ENCODE measurements at places on chromosomes 12 and 14.
A peak's percentile ranks its signal among the peaks of the same experiment; 100 is the strongest.

DNA sequence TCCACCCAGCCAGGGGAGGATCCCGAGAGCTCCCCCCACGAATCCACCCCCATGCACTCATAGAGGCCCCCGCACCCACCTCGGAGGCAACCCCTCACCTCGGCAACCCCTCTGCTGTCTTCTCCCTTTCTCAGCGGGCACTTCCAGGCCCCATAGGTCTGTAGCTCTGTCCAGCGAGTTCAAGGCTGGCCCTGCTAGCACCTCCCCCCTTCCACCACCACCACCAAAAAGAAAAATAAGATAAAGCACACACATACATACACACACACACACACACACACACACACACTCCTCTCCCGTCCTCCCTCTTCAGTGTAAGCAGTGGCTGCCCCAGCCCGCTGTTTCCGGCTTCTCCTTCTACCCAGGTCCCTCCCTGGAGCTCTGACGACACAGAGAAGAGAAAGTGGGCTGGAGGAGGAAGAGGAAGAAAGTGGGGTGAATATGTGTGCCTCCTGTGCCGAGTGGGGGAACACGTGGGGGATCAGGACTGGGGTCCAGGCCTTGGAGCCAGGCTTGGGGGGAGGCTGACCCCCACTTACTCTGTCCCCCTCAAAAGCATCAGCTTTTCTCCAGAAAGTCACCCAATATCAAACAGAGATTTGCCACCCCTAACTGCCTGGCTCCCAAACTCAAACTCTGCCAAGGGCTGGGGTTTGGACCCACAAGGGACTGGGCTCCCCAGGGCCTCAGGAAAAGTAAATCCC, at the start of gene STAT6:
Gene STAT6, minus strand, starts transcription at position 332 of the 704 bp plus-strand sequence. CDS start 3,084 bp downstream, outside the sequence.
- DNase-seq, result no peak

- no peak for DNase-seq
Measured at GRCh38 chr14:73796893-73797542, 54.6 kb upstream of the PTGR2 start.

- no peak for DNase-seq
Measured at GRCh38 chr14:24389226-24389848, 9.5 kb upstream of the NYNRIN start.

- no peak for DNase-seq
Measured at GRCh38 chr12:130666645-130667044, 49.5 kb downstream of the RIMBP2 start.

DNA sequence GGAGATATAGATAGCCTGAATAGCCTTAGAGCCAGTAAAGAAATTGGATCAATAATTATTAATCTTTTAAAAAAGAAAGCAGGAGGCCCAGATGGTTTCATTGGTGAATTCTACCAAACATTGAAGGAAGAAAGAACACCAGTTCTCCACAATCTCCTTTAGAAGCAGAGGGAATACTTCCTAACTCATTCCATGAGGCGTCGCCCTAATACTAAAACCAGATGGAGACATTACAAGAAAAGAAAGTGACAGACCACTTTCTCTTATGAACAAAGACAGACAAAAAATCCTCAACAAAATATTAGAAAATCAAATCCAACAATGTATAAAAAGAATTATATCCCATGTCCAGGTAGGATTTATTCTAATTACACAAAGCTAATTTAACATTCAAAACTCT, 362.6 kb downstream of the BCAT1 start:
- no peak for DNase-seq

GRCh38 chr14:22466491-22466890, 122.5 kb downstream of the DAD1 start:
- DNase-seq, result no peak

DNA sequence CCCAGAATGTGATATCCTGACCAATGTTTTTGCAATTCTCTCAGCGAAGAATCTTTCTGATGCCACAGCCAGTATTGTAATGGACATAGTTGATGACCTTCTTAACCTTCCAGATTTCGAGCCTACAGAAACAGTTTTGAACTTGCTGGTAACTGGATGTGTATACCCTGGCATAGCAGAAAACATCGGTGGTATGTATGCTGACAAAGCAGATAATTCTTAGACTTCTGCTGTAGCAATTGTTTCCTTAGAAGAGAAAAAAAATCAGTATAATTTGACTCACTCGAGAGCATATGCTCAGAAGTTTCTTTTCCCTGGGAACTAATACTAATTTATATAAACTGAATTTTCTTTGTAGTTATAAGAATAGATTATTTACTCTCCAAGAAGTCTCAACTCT, 58.2 kb downstream of the UTP20 start:
- DNase-seq, result no peak

GRCh38 chr14:95294834-95295599, 24.7 kb downstream of the CLMN start:
- no peak for DNase-seq

DNA sequence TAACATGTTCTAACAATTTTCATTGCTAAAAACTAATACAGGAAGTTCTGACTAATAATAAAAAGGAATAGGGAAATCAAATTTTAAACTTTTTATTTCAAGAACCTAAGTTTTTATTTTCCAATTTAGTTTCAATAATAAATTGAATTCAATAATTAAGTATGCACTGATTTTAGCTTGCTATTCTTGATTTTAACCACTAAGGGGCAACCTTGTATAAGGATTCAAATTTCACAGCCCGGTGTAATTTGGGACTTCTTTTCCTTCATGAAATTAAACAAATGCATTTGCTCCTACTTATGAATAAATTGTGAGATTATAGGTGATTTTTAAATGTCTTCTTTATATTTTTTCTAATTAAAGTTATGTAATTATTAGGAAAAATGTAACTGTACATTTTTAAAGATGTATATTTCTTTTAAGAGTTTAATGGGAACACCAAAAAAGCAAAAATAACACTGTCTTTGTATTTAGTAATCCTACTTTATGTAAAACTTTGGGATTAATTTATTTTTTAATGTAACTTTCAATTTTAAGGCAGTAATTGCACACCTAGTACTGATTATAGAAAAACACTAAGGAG, 241.4 kb upstream of the PDZRN4 start:
- no peak for DNase-seq

- peak; percentile 22 for DNase-seq
Measured at GRCh38 chr14:97177016-97177415, 379.8 kb downstream of the VRK1 start.

DNA sequence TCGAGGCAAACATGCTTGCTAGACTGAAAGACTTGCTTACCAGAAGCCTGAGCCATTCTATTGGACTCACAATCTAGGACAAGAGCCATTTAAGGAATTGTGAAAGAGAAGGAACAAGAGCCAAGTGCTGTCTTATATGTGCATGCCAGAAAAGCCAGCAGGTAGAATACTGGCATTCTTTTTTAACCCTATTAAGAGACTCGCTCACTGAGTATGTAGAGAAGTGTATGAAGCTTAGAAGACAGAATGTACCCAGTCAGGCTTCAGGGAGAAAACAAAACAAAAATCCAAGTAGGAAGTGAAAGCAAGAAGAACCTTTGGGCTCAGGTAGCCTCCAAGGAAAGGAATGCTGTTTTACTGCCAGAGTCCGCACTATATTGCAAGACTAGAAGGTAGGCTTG, 65.9 kb downstream of the DCAF5 start:
- DNase-seq, result no peak

DNA sequence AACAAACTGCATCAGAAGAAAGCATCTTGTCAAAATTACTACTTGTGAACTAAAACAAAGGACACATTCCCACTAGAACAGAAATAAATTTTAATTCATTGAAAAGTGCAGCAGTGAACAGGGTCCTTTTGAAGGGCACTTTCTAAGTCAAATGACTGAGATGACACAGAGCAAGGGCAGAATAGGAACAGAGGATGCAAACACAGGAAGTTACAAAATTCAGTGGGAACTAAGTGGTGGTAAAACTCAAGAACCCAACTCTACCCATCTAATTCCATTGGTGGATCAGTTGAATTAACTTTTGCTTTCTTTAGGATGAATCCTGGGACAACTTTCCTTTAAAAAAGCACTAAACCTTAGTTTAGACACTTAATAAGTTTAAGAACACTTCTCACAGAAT, 45.8 kb downstream of the GNS start:
- DNase-seq, result no peak

DNA sequence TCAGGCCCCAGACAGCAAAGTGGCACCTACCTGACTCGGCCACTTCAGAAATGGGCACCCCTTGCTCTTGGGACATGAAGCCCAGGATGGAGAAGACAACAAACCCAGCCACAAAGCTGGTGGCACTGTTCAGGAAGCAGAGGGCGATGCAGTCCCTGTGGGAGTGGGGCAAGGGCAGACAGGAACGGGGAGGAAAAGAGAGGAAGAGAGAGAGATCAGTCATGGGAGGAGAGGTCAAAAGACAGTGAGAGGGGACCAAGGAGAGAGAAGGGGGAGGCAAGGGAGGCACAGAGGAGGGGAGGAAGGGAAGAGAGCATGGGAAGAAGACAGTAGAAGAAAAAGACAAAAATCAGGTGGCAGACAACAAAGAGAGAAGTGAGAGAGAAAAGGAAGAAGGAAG, 16.6 kb downstream of the SLC6A12 start:
- no peak for DNase-seq

GRCh38 chr12:64352181-64352580, 38.4 kb downstream of the C12orf56 start:
- no peak for DNase-seq

- no peak for DNase-seq
Measured at GRCh38 chr14:101623685-101624444, 62.6 kb downstream of the DIO3 start.

DNA sequence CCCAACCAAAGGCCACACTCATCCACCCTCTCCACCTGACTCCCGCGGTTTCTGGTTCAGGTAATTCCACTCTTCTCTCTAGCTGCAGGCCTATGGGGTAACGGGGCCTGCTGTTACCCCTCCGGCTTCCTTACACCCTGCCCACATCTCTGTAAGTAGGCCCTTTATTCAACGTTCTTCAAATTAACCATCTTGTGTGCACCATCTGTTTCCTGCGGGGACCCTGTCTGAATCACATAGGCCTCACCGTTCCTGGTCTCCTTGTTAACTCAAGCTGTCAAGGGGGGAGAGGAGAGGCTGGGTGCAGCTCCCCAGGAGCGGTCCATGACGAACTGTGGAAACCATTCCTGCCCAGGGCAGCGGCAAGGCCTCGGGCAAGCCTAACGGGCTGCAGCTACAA, 9.3 kb upstream of the DLK1 start:
- no peak for DNase-seq

DNA sequence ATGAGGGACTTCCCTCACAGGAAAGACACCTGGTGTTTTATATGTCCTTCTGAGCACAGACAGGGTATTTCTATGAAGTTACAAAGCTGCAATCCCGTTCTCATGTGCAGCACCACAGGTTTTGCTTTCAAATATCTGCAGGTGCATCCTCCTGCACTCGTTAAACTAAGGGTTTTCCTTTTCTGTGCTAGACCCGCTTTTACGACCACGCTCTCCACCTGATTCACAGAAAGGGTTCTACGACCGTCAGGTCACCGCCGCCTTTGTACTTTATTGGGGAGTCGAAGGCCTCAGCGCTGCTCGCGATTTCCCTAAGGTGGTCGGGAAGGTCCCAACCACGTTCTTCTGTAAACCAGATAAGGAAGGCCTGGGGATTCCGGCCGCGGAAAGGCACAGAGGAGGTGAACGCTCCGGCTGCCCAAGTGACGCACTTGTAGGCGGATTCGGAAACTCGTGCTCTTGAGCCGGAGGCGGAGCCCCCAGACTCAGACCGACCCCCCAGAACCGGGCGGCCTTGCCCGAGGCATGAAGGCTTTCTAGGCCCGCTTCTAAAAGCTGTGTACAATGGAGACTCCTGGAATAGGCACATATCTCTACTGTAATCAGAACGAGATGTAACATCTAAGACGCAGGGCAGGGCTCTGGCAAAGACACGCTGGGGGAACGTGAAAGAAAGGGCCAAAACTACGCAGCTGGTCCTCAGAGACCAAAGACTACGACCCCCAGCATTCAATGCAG, 995 bp upstream of the HSP90B1 start:
- DNase-seq, result peak; percentile 91

- no peak for DNase-seq
Measured at GRCh38 chr12:42586268-42586667, 3.3 kb downstream of the PRICKLE1 start.

- no peak for DNase-seq
Measured at GRCh38 chr14:30620178-30620577, 1.9 kb upstream of the SCFD1 start.
